Stimulated activated CD8-positive, alpha-beta memory T cell treated with anti-CD3 and anti-CD28 coated beads, Interleukin-4, amount 100 ng/mL, for 1 hour (primary cell): ENCODE measurements at places on chromosomes 3 and 15.

DNA sequence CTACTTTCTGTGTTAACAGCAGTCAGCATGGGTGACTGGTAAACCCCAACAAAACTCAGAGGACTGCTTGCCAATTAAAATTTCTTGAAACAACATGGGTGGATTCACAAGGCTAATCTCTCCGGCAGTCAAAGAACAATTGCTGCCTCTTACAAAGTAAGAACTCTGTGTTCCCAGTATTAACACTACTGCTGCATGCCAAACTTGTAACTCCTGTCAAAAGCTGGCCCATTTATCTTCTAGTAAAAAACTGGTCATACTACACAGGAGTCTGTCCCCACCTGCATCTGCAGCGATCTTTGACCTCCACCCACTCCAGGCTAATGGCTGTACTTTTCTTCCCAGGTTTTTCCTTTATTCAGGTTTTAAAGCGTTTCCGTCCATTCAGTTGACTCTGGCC, 8.7 kb upstream of the ZNF589 start:
- DNase-seq = no peak

GRCh38 chr15:73550190-73550589, 83.0 kb downstream of the NPTN start:
- DNase-seq = no peak

GRCh38 chr3:178538056-178538455, 1.8 kb downstream of the KCNMB2 start:
- DNase-seq = no peak

- DNase-seq = no peak
Measured at GRCh38 chr3:169145540-169146178, 517.9 kb downstream of the MECOM start.

GRCh38 chr3:88617283-88617682, 467.5 kb downstream of the C3orf38 start:
- DNase-seq = no peak

DNA sequence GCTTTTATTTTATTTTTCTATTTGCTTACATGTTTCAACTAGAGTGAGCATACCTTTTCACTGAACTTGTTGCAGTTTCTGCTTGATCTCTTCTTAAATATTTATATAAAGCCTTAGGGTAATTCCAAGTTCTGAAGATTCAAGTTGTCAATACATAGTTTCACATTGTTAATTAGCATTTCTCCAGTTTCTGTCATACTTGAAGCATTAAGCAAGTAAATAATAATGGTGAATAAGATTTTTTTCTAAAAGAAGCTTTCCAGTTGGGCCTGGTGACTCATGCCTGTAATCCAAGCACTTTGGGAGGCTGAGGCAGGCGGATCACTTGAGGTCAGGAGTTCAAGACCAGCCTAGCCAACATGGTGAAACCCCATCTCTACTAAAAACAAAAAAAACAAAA, 53.9 kb downstream of the CALML4 start:
- no peak for DNase-seq

- no peak for DNase-seq
Measured at GRCh38 chr3:73215281-73215680, 153.8 kb downstream of the EBLN2 start.

- no peak for DNase-seq
Measured at GRCh38 chr3:46926871-46927717, 49.5 kb downstream of the CCDC12 start.

DNA sequence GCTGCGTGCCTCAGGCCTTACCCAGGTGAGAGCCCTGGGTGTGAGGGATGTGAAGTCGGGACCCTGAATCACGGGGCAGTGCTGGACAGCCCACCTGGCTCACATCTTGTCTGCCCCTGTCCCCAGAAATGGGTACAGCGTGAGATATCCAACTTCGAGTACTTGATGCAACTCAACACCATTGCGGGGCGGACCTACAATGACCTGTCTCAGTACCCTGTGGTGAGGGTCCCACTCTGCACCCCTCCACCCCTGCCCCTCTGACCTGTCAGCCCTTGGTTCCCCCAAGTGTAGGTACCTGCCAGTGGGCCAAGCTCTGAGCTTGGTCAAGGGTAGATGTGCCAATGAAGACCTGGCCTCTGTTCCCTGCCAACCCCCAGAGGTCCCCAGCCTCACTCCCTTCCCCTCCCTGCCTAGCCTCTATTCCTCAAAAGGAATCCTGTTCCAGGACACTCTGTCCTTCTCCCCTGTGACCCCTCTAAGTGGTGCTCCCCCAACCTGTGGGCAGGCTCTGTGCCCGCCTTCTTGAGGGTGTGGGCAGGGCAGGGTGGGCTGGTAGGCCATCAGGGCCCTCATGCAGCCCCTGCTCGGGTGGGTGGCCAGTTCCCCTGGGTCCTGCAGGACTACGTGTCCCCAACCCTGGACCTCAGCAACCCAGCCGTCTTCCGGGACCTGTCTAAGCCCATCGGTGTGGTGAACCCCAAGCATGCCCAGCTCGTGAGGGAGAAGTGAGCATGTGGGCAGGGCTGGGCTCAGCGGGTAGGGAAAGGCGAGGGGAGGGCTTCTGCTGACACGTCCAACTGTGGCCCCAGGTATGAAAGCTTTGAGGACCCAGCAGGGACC, 25.1 kb downstream of the NBEAL2 start:
- DNase-seq = no peak

GRCh38 chr3:98900265-98901118, 1.0 kb downstream of the DCBLD2 start:
- no peak for DNase-seq

- DNase-seq = no peak
Measured at GRCh38 chr15:32903591-32904290, 185.9 kb downstream of the GREM1 start.

- no peak for DNase-seq
Measured at GRCh38 chr3:161413127-161413854, 42.0 kb upstream of the SPTSSB start.

- no peak for DNase-seq
Measured at GRCh38 chr15:41940441-41940857, 31.9 kb downstream of the EHD4 start.

GRCh38 chr3:13715167-13715954, 164.5 kb downstream of the WNT7A start:
- DNase-seq = no peak

DNA sequence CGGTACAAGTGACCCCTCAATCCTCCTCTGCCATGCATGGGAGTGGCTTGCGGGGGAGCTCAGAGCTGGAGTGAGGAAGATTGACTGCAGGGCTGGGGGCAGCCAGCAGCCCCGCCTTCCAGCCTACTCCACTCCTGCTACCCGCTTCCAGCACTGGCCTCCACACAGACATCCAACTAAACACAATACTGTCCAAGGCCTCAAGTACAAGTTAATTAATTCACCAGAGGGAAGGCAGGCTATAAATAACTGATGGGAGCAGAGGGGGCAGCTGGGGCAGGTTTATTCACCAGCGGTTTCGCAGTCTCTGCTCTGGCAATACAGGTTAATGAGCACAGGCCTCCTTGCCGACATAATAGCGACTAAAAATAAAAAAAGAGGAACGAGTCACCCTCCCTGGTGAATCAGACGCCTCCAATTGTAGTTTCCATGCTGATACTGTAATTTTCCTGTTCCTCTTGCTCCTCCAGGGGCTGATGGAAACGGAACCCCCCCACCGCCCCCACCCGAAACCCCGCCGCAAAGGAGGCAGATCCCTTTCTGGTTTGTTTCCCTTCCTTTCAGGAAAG, 166.4 kb upstream of the TLE3 start:
- DNase-seq = no peak

DNA sequence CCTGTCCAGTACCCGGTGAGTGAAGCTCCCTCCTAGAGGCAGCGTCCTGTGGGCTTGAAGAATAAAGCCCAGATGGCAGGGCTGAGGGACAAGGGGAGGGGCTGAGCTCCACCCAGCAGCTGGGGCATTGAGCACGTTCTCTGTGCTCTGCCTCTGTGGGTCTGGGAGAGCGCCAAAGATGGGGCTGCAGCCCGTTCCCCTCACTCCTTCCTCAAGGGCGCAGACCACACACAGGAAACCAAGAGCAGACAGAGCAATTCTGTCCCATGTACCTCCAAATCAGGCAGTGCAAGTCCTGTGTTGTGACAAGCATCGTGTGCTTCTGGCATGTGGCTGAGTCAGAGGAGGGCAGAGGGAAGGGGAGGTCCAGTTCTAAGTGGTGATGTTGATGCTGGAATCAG, 15.7 kb upstream of the KIF23 start:
- DNase-seq = no peak

DNA sequence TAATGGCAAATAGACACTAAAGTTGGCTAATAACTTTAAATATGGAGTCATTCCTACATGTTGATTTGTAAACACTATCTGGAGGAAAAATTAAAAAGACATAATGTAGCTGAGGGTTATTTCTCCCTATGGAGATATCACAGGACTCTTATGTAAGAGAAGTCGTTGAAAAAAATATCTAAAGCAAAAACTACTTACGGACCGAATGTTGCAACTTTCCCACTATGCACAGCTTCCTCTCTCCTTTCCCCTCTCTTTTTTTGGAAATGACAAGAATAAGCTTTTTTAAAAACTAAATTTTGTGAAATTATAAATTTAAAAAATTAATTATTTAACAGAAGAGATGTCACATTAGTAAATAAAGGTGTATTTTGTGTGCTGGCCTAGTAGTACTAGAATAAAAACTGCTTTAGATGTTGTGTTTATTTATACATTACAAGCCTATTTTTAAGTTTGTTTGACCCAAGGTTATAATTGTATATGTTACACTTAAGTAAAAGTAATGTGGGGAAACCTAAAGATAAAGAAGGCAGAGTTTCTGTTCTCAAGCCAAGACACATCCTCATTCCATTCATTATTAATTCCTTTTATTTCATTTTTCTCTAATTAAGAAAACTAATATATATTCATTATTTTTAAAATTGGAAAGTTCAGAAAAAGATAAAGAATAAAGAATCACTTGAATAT, 20.7 kb upstream of the PPARG start:
- no peak for DNase-seq

DNA sequence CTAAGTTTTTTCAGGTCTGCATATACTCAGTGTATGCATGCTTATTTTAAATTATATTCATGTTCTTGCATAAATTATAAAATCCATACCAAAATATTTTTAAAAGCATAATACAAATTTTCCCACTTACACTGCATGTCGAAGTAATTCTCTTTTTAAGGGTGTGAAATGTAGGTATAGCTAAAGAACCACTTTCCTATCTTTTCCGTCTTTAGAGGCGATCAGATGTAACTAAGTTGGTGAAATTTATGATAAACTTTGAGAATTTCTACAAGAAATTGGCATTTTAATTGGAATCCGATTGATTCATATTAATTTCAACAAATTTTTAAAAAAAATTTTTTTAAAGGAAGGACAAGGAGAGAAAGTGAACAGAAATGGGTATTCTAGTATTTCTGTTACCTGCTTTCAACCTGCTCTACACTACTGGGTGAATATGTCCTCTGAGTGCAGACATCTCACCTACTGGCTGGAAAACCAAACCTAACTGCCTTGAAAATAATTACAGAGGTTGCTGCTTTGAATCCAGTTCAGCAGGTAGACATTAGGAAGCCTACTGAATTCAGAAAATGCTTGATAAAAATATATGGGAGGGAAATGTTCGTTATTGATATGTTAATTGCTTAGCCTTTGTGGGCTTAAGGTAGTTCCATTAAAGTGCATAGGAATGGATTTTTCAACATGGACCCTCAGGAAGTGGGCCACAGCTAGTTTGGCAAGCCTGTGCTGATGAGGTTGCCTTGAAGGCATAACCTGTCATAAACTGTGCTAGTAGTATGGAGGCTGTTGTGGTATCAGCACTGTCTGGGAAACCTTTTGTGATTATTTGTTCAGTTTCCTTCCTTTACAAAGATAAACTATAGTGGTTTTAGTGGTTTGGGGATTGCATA, 5.1 kb downstream of the TRIM71 start:
- DNase-seq = no peak

DNA sequence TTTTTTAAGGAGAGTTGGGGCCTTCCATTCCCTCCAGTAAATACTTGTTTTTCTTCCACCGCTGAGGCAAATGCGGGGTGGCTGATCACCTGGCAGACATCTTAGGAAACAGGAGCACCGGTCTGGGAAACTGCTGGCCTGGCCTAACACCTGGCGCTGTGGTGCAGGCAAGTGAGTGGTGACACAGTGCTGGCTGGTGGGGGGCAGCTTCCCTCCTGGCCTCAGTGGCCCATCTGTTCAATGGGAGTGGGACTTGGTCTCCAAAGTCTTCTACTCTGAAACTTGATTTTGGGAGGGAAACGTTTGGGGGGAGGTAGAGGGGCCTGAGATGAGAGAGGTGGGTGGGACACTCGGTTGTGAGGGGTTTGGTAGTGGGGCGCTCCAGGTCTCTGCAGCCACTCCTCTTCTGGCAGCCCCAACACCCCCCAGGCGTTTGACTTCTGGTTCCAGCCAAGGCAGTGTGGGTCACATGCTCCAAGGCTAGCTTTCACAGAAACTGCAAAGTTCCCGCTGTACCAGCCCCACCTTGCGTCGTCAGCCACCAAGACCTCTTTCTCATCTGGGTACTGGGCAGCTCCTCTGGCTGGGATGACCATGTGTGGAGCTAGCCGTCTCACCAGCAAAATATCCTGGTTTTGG, 4.7 kb downstream of the GHRL start:
- no peak for DNase-seq

- no peak for DNase-seq
Measured at GRCh38 chr3:71942432-71943187, 157.7 kb upstream of the PROK2 start.

DNA sequence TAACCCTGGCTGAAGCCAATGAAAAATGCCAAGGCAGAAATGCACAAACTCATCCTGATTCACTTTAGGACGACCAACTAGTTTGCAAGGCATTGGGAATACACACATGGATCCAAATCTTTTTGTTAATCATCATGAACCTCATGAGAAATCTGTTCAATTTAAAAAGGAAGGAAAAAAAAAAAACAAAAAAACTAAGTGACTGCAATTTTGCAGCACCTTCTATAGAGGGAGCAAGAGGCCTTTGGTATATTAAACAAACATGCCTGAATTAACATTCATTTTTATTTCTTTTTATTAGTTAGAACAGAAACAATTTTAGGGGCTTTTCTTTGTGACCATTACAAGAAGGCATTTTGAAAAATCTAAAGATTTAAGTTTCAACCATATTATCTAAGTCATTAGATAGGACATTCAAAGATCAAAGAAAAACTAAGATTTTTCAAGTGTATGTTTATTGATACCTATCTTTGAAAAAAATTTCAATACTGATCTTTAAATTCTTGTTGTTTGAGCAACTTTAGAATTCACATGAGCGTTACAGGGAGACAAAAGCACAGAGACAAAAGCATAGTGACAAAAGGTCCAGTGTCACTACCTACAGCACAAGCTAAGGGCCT, 182.4 kb downstream of the CBLB start:
- DNase-seq = no peak

- DNase-seq = no peak
Measured at GRCh38 chr15:67035886-67036285, 29.5 kb upstream of the SMAD3 start.

DNA sequence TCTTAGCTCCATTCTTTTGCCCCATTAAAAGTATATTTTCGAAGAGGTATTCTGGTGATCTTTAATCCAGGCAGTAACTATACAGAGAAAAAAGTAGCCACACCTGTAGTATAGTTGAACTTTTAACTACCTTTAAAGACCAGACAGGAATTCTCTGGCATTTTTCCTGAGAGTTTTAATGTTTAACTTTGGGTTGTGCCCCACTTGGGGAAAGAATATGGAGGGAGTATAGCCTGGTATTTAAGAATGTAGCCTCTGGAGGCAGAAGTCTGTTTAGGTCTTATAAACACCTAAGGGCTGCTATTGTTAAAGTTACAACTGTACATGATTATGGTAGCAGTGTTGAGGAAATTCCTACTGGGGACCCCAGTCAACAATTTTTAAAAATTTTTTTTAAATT, 19.3 kb downstream of the C3orf85 start:
- DNase-seq = no peak
